OCI-LY7 (cell line): ENCODE measurements at places on chromosomes 7 and 10.
A peak's percentile ranks its signal among the peaks of the same experiment; 100 is the strongest.

DNA sequence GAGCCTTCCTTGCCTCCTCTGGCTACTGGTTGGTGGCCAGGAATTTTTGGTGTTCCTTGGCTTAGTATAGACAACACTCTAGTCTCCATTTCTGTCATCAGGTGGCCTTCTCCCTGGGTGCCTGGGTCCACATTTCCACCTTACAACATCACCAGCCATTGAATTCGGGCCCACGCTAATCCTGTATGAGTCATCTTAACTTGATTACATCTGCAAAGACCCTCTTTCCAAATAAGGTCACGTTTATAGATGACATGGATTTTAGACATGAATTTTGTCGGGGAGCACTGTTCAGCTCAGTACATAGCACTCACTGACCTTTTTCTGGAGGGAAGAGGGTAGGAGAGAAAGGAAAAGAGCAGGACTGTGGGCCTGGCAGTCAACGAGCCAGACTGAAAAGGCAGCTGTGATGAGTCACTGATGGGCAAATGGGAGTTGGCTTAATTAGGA lies 39.4 kb downstream of the MMRN2 start:
- DNase-seq: no peak

- DNase-seq: no peak
Observed at GRCh38 chr7:50342616-50343114, 38.1 kb downstream of the IKZF1 start.

DNA sequence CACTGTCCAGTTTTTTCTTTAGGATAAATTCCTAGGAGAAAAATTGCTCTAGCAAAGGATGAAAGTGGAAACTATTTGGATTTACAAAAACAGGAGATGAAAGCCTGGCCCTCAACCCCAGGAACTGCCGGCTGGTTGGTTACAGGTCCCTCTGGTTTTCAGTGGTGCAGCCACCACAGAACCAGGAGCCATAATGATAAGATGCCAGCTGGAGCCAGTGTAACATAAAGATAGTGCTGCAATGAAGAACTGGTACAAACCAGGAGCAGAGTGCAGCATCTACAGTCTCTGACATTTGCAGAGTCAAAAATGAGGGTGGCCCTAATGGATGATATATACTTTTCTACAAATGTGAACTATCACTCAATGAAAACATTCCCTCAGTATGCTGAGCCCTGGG lies 20.4 kb upstream of the NUP42 start:
- DNase-seq: no peak

GRCh38 chr7:90345595-90346335 lies 751 bp upstream of the GTPBP10 start:
- no peak for DNase-seq

DNA sequence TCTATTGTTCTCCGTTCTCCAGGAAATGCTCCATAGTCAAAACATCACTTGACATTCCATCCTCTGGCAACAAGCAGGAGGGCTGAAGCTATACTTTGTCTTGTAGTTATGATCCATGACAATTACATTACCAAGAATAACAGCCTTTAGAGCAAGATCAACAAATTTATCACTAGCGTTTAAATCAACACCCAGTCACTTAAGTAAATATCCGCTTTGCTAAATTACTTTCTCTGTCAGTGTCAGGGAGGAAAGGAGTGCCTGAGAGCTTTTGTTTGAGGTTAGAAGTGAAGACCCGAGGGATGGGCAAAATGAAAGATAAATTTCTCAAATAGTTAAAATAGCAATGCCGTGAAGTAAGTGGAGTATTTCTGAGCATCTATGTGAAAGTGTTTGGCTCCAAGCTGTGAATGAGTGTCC lies 236.1 kb upstream of the BMPER start:
- no peak for DNase-seq

- no peak for DNase-seq
Observed at GRCh38 chr7:83648464-83649241, at the start of gene SEMA3E. Gene SEMA3E, minus strand, starts transcription at chr7:83649139.

GRCh38 chr7:17680943-17681351 lies 259.3 kb downstream of the SNX13 start:
- peak; percentile 25 for DNase-seq

- DNase-seq: no peak
Observed at GRCh38 chr10:24862589-24862988, 89.8 kb downstream of the PRTFDC1 start.

DNA sequence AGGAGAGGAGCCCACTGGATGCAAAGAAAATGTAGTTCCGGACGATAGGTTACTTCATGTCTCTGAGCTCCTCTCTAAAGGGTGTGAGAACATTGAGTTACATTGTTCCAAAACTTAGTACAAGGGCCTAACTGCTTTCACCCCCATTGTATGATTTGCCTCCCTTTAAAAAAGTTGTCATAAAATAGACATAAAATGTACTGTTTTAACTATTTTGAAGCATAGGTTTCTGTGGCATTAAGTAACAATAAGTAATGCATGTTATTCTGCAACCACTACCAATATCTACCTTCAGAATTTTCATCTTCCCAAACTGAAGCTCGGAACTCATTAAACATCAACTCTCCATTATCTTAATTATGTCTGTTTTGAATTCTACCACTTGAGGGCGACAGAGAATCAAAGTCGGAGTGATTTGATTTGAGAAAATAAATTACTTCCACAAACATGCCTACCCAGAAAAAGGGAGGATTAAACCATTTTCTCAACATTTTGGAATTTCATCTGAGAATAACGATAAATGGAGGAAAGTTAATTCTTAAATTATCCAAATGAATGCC lies 2.7 kb downstream of the IGFBP1 start:
- DNase-seq: peak; percentile 41

DNA sequence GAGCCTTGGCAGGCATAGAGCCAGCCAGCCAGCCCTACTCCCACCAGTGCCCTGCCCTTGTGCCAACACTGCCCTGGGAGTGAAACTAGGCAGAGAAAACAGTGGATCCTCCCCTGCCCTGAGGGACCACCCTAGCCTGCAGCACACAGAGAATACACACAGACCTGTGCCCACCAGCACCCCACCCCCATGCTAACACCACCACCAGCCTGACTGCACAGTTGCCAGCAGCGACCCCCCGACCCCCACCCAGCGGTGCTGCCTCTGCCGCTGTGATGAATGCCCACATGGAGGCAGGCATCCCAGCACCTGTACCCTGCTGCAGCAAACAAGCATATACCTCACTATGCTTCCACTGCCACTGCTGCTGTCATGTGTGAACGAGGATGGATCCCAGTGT lies 9.4 kb upstream of the MIOS start:
- no peak for DNase-seq

- DNase-seq: no peak
Observed at GRCh38 chr10:68153473-68154210, 44.4 kb downstream of the MYPN start.

- no peak for DNase-seq
Observed at GRCh38 chr7:148146346-148146745, 444.2 kb upstream of the C7orf33 start.

DNA sequence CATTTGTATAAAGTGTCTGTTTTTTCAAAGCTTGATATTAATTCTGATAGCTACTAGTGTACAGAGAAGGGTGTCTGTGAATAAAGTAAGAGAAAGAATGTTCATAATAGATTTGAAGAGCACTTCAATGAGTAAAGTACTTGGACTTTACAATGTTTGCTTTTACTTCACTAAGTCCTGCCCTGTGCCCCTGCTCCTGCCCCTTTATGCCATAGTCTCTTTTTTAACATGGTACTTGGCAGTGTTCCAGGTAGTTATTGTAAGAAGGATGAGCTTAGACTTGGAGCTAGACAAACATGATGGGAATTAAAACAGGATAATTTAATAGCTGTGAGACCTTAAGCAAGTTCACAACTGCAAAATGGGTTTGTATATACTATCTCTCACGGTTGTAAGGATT lies 41.0 kb downstream of the ZEB1 start:
- DNase-seq: no peak

DNA sequence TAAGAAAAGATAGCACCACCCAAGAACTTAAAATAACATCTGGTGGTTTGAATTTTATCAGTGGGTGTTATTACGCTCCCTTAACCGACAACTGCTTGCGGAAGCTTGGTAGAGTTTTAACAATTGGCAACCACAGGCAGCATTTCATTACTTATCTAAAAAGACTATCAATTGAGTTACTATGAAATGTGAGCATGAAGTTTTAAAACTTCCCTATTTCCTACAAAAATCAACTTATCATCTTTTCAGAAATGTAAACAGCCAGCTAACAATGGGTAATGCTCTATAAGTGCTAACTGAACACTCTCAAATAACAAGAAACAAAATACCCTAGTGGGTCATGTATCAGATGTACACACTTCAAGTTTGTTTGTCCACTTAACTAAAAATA lies 68.8 kb downstream of the OSBPL3 start:
- peak; percentile 61 for DNase-seq

- DNase-seq: no peak
Observed at GRCh38 chr10:81309041-81309552, 565.9 kb upstream of the NRG3 start.
